ENCODE measurements at places on chromosomes 1 and 21. TPM values are rescaled to one million over a fixed set of nuclear protein-coding genes. Genes with fewer than 3 reads are reported as not detected.

The GSTM5 gene
- 2.8 TPM for total RNA-seq

The SYDE2 gene
- 24.2 TPM for total RNA-seq

The SIM2 gene
- total RNA-seq = 0.38 TPM

The FAM78B gene
- 3.1 TPM for total RNA-seq

The F11R gene
- total RNA-seq = 156 TPM

The GBP6 gene
- total RNA-seq = not detected

The SELL gene
- 0.69 TPM for total RNA-seq

The TRIM67 gene
- total RNA-seq = 0.05 TPM

GRCh38 chr21:27528697-27529096 is 561.8 kb upstream of the ADAMTS5 start:
- no peaks in the 10 kb centered on the region for H3K36me3 ChIP-seq
- H3K27me3 ChIP-seq = no peaks in the 10 kb centered on the region
- peaks cover 3% of the 10 kb centered on the region for H3K4me1 ChIP-seq
- no peak for DNase-seq
- H3K27ac ChIP-seq = no peak overlapping the region

DNA sequence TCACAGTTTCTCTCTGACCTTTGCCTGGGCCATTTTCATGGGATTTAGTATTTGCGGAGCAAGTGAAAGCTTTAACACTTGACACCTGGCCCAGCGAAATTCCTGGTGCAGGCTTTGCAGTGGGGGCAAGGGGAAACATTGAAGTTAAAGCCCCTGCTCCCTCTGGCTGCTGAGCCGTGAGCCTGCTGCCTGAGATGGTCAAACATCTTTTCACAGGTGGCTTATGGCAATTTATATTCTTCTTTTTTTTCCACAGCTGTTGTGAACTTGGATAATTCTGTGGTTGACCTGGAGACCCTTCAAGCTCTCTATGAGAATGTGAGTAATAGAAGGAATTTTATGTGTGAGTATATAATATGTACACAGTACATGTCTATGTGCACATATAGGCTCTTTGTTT is 202.9 kb downstream of the FMN2 start:
- H3K36me3 ChIP-seq = no peaks in the 10 kb centered on the region
- DNase-seq = no peak
- no peak overlapping the region for H3K27ac ChIP-seq
- no peak overlapping the region for H3K4me3 ChIP-seq

GRCh38 chr1:160366731-160367515 is at the start of gene NHLH1:
Gene NHLH1 (plus strand): TSS chr1:160367071. CDS start chr1:160370732, 3,661 bp downstream.
- no peaks in the 10 kb centered on the region for H3K36me3 ChIP-seq
- no peaks in the 10 kb centered on the region for H3K27me3 ChIP-seq
- H3K27ac ChIP-seq = no peak within 1 kb of the TSS
- H3K4me1 ChIP-seq = peaks cover 8% of the 10 kb centered on the region
- no peak for DNase-seq

DNA sequence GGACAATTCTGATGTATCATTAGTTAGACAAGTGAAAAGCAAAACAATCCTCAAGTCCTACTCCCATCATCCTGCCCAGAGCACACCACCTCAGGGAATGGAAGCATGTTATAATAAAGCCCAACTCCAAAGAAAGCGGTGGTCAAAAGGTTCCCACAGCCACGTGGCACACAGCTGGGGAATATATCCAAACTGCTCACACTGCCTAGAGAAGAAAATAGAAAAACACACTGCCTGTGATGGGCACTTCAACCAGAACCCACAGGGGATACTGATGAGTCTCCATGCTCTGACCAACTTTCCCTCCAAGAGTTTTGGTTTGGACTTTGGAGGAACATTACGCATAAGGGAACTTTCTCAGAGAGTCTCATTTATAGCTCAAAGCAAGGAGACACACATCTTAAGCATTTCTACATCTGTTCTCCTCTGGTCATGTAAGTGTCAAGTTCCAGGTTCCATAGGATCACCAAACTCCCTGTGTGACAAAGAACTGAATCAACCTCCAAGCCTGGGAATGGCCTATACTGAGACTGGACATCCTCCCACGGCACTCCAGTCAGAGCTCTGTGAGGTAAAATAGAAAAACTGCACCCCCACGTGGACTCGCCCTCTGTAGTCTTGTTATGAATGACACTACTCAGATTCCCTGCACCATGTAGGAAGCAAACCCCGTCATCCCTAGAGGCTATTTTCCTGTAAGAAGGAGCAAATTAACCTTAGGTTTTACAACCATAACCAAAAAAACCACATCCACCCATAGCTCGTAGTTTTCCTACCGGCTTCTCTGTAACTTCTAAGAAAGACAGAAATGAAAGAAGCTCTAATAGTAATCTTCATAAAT is 12.2 kb downstream of the DSTYK start:
- DNase-seq = no peak
- no peaks in the 10 kb centered on the region for H3K27me3 ChIP-seq
- H3K4me1 ChIP-seq = peaks cover 5% of the 10 kb centered on the region
- no peak overlapping the region for H3K4me3 ChIP-seq
- peak overlapping the region; percentile 14 for H3K27ac ChIP-seq
- H3K36me3 ChIP-seq = no peaks in the 10 kb centered on the region

DNA sequence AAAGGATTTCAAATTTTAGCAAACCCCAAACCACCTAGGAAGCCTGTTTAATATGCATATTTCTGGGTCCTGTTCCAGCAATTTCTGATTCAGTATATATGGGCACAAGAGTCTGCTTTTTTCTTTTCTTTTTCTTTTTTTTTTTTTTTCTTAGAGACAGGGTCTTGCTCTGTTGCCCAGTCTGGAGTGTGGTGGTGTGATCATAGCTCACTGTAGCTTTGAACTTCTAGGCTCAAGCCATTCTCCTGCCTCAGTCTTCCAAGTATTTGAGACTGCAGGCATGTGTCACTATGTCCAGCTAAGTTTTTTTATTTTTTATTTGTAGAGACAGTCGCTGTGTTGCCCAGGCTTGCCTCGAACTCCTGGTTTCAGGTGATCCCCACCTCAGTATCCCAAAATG is 34.8 kb downstream of the CCDC18 start:
- no peaks in the 10 kb centered on the region for H3K4me1 ChIP-seq
- no peak overlapping the region for H3K27ac ChIP-seq
- no peak overlapping the region for H3K4me3 ChIP-seq
- no peak for DNase-seq

GRCh38 chr1:51314974-51315373 is 15.4 kb downstream of the TTC39A start:
- H3K27me3 ChIP-seq = no peaks in the 10 kb centered on the region
- DNase-seq = no peak
- no peaks in the 10 kb centered on the region for H3K36me3 ChIP-seq

DNA sequence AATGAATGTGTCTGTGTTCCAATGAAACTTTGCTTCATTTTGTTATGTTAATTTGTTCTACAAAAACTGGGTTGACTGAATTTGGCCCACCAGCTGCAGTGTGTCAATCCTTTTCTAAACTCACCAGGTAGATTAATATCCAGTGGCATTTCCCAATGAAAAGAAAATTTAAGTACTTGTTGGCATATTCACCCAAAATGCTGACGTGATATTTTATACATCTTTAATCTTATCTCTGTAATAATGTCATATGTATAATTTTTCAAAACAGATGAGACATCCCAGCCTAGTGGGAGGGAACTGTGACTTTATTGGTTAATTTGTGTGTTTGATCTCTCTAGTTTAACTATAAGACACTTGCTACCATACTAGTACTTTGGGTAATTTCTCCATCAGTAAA is 8.1 kb downstream of the SELENOF start:
- H3K4me3 ChIP-seq = no peak overlapping the region
- DNase-seq = no peak
- peaks cover under 1% of the 10 kb centered on the region for H3K4me1 ChIP-seq
- no peak overlapping the region for H3K27ac ChIP-seq
- H3K36me3 ChIP-seq = peaks cover 21% of the 10 kb centered on the region

DNA sequence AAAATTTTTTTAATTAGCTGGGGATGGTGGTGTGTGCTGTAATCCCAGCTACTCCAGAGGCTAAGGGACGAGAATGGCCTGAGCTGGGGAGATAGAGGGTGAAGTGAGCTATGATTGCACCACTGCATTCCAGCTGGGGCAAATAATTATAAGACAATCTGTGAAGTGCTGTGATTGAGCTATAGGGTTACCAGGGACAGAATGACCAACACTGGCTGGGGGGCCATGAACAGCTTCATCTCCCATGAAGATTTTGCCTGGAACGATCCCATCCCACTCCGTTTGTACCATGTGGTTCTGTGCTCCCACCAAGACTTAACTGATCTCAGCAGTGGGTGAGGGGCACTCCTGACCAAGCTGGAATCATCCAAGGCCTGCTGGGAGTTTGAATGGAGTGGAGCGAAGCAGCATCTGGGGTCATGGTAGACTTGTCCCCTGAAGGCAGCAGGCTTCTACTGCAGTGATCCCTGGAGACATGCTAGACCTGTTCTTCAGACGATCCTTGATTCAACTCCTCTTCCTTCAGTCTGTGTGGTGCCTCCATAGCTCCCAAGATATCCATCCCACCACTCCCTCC is 53.6 kb upstream of the CTPS1 start:
- DNase-seq = no peak
- no peak overlapping the region for H3K4me3 ChIP-seq
- H3K27ac ChIP-seq = no peak overlapping the region
- no peaks in the 10 kb centered on the region for H3K36me3 ChIP-seq

DNA sequence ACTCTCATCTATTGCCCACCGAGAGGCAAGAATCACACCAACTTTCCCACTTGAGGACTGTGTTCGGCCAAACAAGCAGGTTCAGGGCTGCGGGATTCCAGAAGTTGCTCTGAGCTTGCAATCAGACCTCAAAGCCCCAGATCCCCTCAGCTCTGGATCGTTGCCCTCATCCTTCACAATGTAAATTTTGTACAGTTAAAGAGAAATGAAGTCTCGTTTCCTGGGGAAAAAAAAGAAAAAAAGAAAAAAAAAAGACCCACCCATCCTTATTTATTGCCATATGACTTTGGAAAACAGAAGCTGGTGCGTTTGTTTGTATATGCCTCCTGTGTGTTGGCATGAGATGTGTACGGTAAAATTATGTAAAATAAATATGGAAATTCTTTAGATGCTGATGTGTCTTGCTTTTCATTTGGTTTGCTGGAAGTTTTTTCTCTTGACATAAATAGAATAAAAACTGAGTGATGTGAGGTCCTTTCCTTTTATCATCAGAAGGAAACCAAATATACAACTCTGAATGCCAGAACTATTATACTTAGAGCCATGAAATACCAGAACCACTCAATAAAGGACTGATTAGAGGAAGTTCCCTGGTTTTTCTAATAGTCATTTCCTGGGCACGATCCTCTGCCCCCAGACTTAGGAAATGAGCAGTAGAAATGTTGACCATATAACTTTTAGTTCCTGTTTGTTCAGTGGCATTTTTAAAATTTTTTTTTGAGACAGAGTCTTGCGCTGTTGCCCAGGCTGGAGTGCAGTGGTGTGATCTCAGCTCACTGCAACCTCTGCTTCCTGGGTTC is 48.7 kb downstream of the LHX4 start:
- H3K4me1 ChIP-seq = peaks cover 1% of the 10 kb centered on the region
- H3K36me3 ChIP-seq = peaks cover 6% of the 10 kb centered on the region
- DNase-seq = no peak
- H3K27ac ChIP-seq = no peak overlapping the region
- no peaks in the 10 kb centered on the region for H3K27me3 ChIP-seq

- H3K27ac ChIP-seq = no peak overlapping the region
- DNase-seq = no peak
- H3K4me1 ChIP-seq = peaks cover 1% of the 10 kb centered on the region
- no peaks in the 10 kb centered on the region for H3K36me3 ChIP-seq
- H3K27me3 ChIP-seq = no peaks in the 10 kb centered on the region
- no peak overlapping the region for H3K4me3 ChIP-seq
Observed at GRCh38 chr1:218817071-218817470, 356.6 kb upstream of the LYPLAL1 start.

- no peaks in the 10 kb centered on the region for H3K36me3 ChIP-seq
- H3K4me3 ChIP-seq = peak overlapping the region; percentile 70
- no peak overlapping the region for H3K27ac ChIP-seq
- H3K4me1 ChIP-seq = peaks cover 5% of the 10 kb centered on the region
- peak; percentile 16 for DNase-seq
Observed at GRCh38 chr1:47507881-47508701, 70.2 kb downstream of the FOXD2 start.

GRCh38 chr1:195584870-195585624 is 1023.2 kb downstream of the KCNT2 start:
- no peaks in the 10 kb centered on the region for H3K27me3 ChIP-seq
- H3K4me3 ChIP-seq = no peak overlapping the region
- DNase-seq = no peak

DNA sequence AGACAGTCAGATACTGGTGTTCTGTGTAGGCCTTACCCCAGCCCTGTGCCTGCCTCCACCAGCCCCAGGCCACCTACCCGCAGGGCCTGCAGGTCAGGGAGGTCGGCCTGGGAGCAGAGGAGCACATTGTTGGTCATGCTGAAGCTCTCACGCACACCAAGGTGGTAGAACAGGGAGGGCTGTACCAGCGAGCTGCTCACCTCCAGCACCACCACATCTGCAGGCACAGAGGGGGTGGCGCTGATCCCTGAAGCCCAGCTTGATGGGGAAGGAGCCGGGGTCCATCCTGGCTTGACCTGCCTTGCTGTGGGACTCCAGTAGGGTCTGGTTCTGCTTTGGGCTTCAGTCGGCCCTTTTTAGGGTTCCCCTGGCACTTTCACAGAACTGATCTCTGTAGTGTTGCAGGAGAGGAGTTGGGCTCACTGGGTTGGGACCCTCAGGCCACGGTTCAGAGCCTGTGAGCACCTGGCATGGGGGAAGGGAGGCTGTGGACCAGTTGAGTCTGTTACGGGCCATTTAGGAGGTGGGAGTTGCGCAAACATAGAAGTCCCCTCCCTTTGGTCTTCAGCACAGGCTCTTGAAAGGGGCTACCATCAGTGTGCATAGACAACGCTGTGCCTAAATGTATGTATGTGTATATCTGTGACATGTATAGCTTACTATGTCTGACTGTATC is 1.9 kb downstream of the MAP3K6 start:
- H3K4me3 ChIP-seq = no peak overlapping the region
- H3K36me3 ChIP-seq = no peaks in the 10 kb centered on the region
- DNase-seq = no peak
- H3K27me3 ChIP-seq = peaks cover 64% of the 10 kb centered on the region

- DNase-seq = no peak
- no peaks in the 10 kb centered on the region for H3K27me3 ChIP-seq
- no peak overlapping the region for H3K27ac ChIP-seq
- no peak overlapping the region for H3K4me3 ChIP-seq
- H3K36me3 ChIP-seq = peaks cover 5% of the 10 kb centered on the region
Observed at GRCh38 chr1:248404024-248404423, 1.2 kb downstream of the OR2T1 start.

GRCh38 chr1:246280551-246280950 is 226.5 kb downstream of the SMYD3 start:
- peaks cover 2% of the 10 kb centered on the region for H3K36me3 ChIP-seq
- H3K27me3 ChIP-seq = no peaks in the 10 kb centered on the region
- H3K4me1 ChIP-seq = peaks cover 8% of the 10 kb centered on the region
- DNase-seq = no peak

DNA sequence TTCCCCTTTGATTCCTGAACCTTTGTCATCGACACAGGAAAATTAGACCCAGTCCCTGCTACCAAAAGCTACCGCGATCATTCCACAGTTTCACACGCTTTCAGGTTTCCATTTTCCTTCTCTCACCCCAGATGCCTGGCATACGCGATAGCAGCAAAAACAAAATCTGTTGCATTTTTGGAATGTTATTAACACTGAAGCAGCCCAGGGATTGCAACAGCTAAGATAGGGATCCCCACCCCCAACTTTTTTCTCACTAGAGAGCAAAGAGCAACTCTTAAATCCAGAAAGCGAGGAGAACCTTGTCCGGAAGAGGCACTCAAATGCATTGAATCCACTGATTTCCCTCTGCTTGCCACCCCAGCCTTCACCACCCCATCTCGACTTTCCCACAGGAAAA is 8.9 kb downstream of the OVAAL start:
- no peaks in the 10 kb centered on the region for H3K36me3 ChIP-seq
- no peak for DNase-seq
- peaks cover 14% of the 10 kb centered on the region for H3K4me1 ChIP-seq
- H3K27ac ChIP-seq = no peak overlapping the region

GRCh38 chr1:188782220-188782841 is 1695.3 kb downstream of the BRINP3 start:
- H3K27me3 ChIP-seq = no peaks in the 10 kb centered on the region
- no peak overlapping the region for H3K4me3 ChIP-seq

Data from progenitor cell of endocrine pancreas (in vitro differentiated cells).